Left ventricle myocardium superior (tissue), 1 donor: ENCODE measurements at places on chromosomes 12 and 14.
A peak's percentile ranks its signal among the peaks of the same experiment; 100 is the strongest.

- DNase-seq = peak; percentile 53
Measured at GRCh38 chr12:51269174-51270066, 795 bp downstream of the SMAGP start.

GRCh38 chr12:4213471-4213870, 60.1 kb upstream of the CCND2 start:
- DNase-seq = no peak

GRCh38 chr12:7667125-7667524, 1.4 kb upstream of the APOBEC1 start:
- no peak for DNase-seq

GRCh38 chr14:85412756-85413155, 117.2 kb upstream of the FLRT2 start:
- no peak for DNase-seq

DNA sequence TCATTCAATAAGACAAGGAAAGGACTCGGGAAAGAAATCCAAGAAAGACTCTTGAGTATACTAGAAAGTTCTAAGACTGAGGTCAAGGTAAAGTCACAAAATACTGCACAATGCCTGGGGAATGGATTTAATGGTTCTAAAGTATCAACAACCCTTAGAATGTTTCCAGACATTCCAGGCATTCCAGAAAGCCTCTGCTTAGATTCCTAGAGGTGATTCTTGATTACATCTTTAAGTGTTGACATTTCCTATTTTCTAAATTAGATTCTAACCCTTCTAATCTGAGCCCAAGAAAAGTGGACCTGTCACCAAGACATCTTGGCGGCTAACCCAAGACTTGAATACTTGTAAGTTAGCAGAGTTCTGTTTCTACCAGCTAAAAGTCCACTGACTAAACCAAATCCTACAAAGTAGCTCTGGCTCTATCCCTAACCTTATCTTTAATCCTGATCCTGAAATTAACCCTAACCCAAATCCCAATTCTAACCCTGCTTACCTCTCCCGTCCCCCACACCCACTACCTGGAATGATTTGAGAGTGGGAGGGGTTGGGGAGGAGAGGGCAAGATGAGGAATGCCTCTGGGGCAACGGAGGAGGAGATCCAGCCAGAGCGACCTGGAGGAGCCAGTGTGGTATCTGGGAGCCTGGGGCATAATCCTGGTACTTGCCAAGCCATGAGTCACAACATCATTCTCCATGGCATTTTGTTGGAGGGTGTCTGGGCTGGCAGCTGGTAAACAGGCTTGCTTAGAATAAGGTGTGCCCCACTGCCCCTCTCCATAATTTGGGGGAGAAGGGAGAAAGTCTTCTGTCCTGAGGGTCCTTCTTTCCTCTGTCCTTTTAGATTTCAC, 93.4 kb upstream of the HOXC13 start:
- DNase-seq = no peak

GRCh38 chr12:27940245-27940644, 32.3 kb downstream of the PTHLH start:
- no peak for DNase-seq

DNA sequence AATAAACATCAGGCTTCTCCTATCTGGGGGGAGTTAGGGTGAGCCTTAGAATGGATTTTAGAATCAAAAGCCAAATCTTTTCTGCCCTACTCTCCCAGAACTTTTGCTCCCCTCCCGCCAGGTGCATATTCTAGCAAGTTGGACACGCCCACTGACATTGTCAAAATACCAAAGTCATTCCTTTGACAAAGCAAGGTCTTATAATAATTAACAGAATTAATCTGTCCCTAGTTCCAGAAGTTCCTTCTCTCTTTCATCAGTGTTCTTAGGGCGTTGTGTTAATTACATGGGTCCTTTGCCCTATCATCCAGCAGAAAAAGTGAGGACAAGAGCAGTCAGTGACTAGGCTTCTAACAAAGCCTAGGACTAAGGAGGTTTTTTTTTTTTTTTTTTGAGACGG, 2.4 kb downstream of the PRR13 start:
- no peak for DNase-seq

GRCh38 chr12:131487388-131488124, 223.3 kb upstream of the SFSWAP start:
- DNase-seq = no peak

DNA sequence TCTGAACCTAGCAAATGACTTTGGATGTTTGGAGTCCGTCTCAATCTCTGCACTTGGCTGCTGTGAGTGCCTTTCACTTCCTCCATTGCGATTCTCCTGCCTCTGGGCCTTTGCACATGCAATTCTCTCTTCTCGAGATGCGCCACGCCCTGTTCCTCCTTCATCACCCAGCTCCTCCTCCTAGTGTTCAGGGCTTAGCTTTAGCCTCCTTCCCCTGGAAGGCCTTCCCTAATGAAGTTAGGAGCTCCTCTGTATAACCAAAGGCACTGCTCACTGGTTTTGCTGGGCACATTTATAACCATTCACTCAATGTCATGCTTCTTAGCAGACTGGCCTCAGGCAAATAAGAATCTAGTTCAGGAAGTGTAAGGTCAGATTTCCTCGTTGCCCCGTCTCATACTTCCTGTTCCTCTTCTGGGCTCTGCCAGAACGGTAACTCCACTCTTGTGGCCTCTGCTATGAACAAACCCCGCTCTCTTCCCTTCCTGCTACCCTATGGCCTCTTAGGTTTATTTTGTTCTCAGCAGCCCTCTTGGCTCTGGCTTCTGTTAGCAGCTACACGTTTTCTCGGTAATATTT, 171.4 kb downstream of the CRADD start:
- DNase-seq = no peak

DNA sequence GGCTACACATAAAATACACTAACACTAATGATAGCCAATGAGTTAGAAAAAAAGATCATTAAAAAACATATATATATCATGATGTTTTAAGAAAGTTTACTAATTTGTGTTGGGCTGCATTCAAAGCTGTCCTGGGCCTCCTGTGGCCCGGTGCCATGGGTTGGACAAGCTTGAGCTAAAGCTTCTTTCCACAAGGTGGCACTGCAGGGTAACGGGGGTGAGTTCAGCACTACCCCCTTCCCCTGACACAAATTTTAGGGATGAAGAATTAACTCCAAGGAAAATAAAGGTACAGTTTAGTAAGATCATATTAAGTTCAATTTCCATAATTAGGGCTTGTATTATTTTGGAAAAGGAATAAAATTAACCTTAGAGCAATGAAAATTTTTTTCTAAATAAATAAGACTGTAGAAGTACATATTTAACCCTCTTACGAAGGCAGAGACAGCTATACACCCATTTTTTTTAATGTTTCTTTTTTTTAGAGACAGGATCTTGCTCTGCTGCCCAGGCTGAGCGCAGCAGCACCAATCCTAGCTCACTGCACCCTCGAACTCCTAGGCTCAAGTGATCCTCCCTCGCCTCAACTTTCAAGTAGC, 38.9 kb downstream of the PPP1R13B start:
- peak; percentile 83 for DNase-seq

DNA sequence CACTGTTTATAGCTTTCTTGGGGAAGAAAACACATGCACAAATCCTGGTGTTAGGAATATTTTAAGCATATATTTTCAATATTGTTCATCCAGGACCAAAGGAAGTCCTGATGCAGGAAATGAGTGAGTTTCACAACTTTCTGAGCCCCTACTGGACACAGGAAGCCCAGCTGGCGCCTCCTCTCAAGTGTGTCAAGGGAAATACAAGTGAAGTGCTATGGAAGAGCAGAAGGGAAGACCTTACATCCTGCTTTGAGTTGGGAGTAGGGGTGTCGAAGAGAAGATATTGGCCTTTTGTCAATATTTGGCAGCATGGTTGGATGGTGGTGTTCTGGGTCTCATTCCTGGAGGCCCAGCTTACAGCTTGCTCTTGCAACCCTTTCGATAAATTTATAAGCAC, 66.1 kb upstream of the ZDHHC17 start:
- DNase-seq = no peak

GRCh38 chr12:43103866-43104265, 448.1 kb downstream of the ADAMTS20 start:
- DNase-seq = no peak

GRCh38 chr14:53927171-53927570, 29.5 kb downstream of the BMP4 start:
- no peak for DNase-seq

DNA sequence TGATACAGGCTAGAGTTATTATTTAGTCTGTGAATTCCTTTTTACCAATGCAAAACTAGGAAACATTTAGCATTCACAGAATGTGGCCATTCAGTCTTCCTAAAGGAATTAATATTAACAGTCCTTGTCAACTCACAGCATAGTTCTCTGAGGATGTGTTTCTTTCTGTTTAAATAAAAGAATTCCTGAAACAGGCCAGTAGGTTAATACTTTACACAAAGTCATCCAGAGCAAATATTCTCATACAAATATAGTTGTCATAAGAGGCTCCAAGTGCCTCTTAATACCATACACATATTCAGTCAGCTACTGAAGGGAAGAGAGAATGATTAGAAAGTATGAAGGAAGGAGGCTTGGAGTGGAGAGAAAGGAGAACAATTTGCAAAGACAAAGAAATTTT, 120.1 kb downstream of the LMNTD1 start:
- no peak for DNase-seq

- no peak for DNase-seq
Measured at GRCh38 chr14:32629236-32629635, 300.1 kb downstream of the AKAP6 start.

DNA sequence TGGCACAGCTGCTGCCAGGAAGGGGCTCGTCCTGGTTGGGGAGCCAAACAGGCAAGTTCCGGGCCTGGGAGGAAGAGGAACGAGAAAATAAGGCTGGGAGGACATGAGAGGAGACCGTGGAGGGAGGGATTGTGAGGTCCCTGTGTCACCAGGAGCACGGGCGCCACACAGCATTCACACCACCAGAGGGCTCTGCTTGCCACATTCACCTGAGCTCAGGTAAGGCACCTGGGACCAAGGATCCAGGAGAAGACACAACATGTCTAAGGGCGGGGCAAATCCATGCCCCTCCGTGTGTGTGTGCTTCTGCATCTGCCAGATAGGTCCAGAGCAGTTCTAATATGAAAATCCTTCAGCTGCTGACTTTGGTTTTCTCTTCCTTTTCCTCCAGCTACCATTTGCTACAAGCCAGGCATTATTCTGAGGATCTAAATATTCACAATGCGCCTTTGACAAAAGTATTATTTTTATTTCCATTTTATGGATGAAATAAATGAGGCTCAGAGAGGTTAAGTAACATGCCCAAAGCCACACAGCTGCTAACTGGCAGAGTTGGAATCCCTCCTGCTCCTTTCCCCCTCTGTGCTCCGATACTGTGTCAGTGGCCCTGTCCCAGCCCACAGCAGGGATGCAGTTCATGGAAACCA, 14.6 kb downstream of the RAPGEF3 start:
- DNase-seq = no peak

- DNase-seq = no peak
Measured at GRCh38 chr14:90970167-90970600, 90.3 kb downstream of the RPS6KA5 start.

GRCh38 chr14:99043756-99044155, 228.2 kb downstream of the BCL11B start:
- DNase-seq = no peak

DNA sequence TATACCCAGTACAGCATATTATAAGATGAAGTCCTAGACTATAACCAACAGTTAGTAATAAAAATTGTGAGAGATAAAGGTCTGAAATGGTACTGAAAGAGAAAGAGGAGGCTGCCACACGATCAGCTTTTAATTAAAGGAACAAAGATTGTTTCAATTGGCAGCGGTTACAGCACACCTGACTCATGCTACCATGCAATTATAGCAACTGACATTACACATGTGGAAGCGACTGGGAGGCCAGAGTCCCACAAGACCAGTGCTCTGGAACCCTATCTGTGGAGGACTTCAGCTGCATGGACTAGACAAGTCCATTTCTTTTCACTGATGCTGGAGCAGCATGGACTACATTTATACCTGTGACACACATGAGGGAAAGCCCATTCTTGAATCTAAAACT, 55.2 kb downstream of the SEL1L start:
- DNase-seq = no peak

- no peak for DNase-seq
Measured at GRCh38 chr12:109524466-109525278, 47.2 kb downstream of the UBE3B start.

GRCh38 chr14:42428996-42429395, 822.3 kb downstream of the LRFN5 start:
- no peak for DNase-seq

GRCh38 chr14:105023791-105024480, 3.1 kb upstream of the CDCA4 start:
- no peak for DNase-seq

DNA sequence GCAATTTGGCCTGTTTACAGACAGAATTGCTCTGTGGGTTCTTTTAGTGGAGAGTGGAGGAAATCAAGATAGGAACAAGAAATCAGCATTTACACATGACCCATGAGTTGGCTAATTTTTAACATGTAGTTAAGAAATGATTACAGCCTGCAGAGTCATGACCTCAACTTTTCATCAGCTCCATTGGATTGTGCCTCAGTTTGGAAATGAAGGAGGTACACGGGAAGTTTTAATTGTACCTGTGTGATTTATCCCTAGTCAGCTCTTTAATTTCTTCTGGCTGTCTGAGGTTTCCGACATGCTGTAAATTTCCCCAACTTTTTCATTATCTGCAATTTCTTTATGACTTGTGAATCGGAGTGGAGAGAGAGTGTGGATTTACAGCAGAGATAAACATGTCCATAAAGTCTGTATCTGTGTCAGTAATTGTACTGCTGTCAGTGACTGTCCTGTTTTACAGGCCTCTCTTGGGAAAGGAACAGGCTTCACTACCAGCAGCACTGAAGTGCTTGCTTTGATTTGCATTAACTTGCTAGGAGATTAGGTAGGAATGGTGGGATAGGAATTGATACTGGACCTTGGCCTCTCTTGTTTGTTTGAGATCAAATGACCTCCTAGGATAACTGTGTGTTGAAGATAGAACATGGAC, 49.2 kb downstream of the LIN52 start:
- no peak for DNase-seq

- DNase-seq = no peak
Measured at GRCh38 chr12:127885954-127886750, 380.8 kb upstream of the TMEM132C start.

GRCh38 chr14:23434488-23435222, 805 bp downstream of the MYH7 start:
- no peak for DNase-seq
